Activated T-helper 17 cell treated with anti-CD3 and anti-CD28 coated beads, Interleukin-2, amount 50 U/mL, for 72 hours (primary cell): ENCODE measurements at places on chromosomes 7 and 10. TPM values are rescaled to one million over a fixed set of nuclear protein-coding genes. Genes with fewer than 3 reads are reported as not detected.
A peak's percentile ranks its signal among the peaks of the same experiment; 100 is the strongest.

- peak; percentile 44 for ATAC-seq
- peak overlapping the region; percentile 73 for H3K27ac ChIP-seq
- H3K36me3 ChIP-seq: peaks cover 71% of the 10 kb centered on the region
- no peaks in the 10 kb centered on the region for H3K27me3 ChIP-seq
- H3K4me1 ChIP-seq: peaks cover 44% of the 10 kb centered on the region
Measured at GRCh38 chr10:6114805-6115341, 26.0 kb downstream of the RBM17 start.

DNA sequence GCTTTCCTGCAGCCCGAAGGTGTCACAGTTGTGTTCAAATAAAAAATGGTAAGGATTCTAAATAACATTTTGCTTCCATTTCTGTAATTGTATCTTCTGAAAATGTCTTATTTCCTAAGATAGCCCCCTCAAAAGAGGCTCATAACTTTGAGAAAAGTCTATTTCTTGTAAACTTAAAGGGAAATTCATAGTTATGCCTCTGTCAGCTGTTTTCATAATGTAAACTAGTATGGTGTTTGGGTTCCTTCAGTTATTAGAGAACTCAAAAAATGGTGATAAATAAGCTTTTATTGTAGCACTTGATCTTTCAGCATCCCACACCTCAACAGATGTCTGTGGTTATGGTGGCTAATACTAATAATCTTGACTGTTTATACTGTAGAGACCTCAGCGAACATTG, 57.1 kb downstream of the KLHDC10 start:
- H3K27ac ChIP-seq: no peak overlapping the region
- H3K4me1 ChIP-seq: no peaks in the 10 kb centered on the region
- H3K36me3 ChIP-seq: peaks cover 98% of the 10 kb centered on the region
- no peak for ATAC-seq
- no peaks in the 10 kb centered on the region for H3K27me3 ChIP-seq
- no peak overlapping the region for H3K4me3 ChIP-seq

- no peaks in the 10 kb centered on the region for H3K27me3 ChIP-seq
- H3K4me1 ChIP-seq: no peaks in the 10 kb centered on the region
- H3K4me3 ChIP-seq: peak overlapping the region; percentile 78
- peak overlapping the region; percentile 56 for H3K27ac ChIP-seq
- no peaks in the 10 kb centered on the region for H3K36me3 ChIP-seq
- peak; percentile 86 for ATAC-seq
Measured at GRCh38 chr7:66413379-66414114, 208.4 kb downstream of the TPST1 start.

DNA sequence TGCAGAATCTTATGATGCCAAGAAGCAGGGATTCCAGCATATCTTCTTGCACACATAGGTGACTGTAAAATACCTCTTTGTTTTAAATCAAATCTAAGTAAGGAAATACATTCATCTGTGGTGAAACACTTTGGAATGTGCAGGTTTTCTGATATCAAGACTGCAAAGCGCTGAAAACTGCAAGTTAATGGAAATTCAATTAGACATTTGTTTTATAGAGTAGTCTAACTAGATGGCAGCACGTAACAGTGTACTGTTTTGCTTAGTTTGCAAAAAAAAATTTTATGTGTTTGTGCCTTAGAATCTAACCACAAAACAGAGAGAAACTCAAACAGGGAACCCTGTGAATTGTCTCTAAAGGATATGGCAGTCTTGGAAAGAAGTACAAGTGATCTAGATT, 259.2 kb downstream of the HDAC9 start:
- no peak overlapping the region for H3K4me3 ChIP-seq
- no peaks in the 10 kb centered on the region for H3K27me3 ChIP-seq
- H3K36me3 ChIP-seq: no peaks in the 10 kb centered on the region
- H3K27ac ChIP-seq: no peak overlapping the region
- no peak for ATAC-seq
- H3K4me1 ChIP-seq: no peaks in the 10 kb centered on the region

GHRHR gene
- not detected for total RNA-seq

ERVW-1 gene
- total RNA-seq: not detected

GRCh38 chr10:129675027-129675769, 208.2 kb downstream of the MGMT start:
- H3K4me1 ChIP-seq: peaks cover 7% of the 10 kb centered on the region
- H3K27ac ChIP-seq: no peak overlapping the region
- H3K27me3 ChIP-seq: no peaks in the 10 kb centered on the region
- H3K36me3 ChIP-seq: peaks cover 6% of the 10 kb centered on the region
- no peak overlapping the region for H3K4me3 ChIP-seq

DNA sequence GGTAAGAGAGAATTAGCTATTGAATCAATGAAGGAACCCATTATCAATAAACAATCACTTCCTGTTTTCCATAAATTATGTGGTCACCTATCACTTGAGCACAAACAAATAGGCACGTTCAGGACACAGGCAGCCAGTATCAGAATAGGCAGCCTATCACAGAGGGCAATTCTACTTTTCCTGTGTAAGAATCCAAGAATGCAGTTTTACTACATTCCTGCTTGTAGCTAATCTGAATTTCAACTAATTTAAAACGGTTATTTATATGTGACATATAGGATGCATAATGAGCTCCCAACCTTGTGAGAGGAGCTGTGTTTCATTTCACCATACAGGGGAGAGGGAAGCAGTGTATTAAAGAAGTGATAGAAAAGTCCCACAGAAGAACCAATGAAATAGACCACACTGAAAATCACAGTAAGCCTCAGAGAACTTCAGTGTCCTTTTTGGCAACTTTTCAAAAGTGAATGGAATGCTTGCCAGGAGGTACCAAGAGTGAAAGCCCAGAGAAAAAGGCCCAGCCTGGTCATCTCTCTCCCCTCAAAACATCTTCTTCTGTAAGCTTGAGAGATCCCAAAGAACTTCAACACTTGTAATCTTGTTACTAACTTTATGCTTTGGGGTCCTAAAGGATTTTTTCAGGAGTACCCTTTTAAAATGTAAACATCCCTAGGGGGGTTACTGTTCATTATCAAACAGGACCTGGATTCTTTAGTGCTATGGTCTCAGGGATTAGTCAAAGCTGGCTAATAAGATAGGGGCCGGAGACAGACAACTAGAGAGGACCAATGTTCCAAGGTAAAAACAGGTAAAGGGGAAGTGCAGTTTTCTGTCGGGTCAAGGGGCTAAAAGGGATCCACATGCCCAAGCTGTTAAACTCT, 1.3 kb downstream of the IMMP2L start:
- H3K36me3 ChIP-seq: peaks cover 39% of the 10 kb centered on the region
- H3K27ac ChIP-seq: peak overlapping the region; percentile 89
- peak overlapping the region; percentile 84 for H3K4me3 ChIP-seq
- peaks cover 26% of the 10 kb centered on the region for H3K4me1 ChIP-seq
- no peak for ATAC-seq

NACAD gene
- total RNA-seq: 1.3 TPM

GRCh38 chr7:92778972-92779371, 57.4 kb downstream of the CDK6 start:
- no peaks in the 10 kb centered on the region for H3K27me3 ChIP-seq
- ATAC-seq: no peak
- peaks cover 39% of the 10 kb centered on the region for H3K4me1 ChIP-seq
- no peak overlapping the region for H3K4me3 ChIP-seq

TACC2 gene
- total RNA-seq: not detected

DPYSL4 gene
- total RNA-seq: 14.3 TPM

- H3K27ac ChIP-seq: peak overlapping the region; percentile 50
- no peak for ATAC-seq
- peaks cover 31% of the 10 kb centered on the region for H3K4me1 ChIP-seq
- no peaks in the 10 kb centered on the region for H3K27me3 ChIP-seq
- H3K4me3 ChIP-seq: no peak overlapping the region
Measured at GRCh38 chr7:2947058-2947780, 96.4 kb downstream of the CARD11 start.

DNA sequence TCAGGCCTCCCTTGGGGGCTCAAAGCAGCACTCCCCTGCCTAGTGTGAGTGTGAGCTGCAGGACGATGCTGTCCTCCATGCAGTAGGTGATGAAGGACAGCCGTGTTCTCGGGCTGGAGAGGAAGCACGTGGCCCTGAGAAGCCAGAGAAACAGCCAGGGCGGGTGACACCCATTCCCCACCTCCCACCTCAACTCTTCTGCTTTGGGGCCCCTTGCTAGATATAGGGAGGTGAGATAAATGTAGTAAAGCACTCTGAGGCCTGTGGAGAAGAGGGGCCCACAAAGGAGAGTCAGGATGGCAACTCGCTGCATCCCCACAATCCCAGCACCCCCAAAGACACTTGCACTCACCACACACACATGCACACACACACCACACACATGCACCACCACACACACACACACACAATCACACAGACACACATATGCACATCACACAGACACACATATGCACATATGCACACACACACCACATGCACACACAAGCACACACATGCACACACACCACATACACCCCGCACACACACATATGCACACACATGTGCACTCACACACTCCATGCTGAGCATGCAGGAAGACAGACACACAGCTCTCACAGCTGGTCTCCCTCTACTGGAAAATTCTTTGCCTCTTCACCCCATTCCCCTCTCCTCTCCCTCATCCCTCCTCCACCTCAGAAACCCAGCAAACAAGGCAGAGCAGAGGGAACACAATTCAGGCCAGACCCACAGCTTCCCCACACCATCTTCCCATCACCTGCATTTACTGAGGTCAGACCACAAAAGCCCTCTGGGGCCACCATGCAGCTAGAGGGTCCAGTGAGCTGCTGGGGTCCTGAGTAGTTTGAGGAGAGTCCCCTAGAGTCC, 30.5 kb downstream of the ANXA8 start:
- H3K4me1 ChIP-seq: no peaks in the 10 kb centered on the region
- peaks cover 18% of the 10 kb centered on the region for H3K27me3 ChIP-seq
- ATAC-seq: no peak
